ENCODE measurements at places on chromosomes 5 and 9. TPM values are rescaled to one million over a fixed set of nuclear protein-coding genes. Genes with fewer than 3 reads are reported as not detected.

- H3K27ac ChIP-seq: peak overlapping the region; percentile 23
- no peaks in the 10 kb centered on the region for H3K27me3 ChIP-seq
- H3K4me1 ChIP-seq: peaks cover 72% of the 10 kb centered on the region
- no peak overlapping the region for H3K4me3 ChIP-seq
- no peak for DNase-seq
- H3K36me3 ChIP-seq: peaks cover 14% of the 10 kb centered on the region
Observed at GRCh38 chr9:124205686-124206352, 51.9 kb upstream of the NEK6 start.

- H3K36me3 ChIP-seq: no peaks in the 10 kb centered on the region
- H3K27me3 ChIP-seq: no peaks in the 10 kb centered on the region
- H3K27ac ChIP-seq: no peak overlapping the region
- no peak overlapping the region for H3K4me3 ChIP-seq
- no peaks in the 10 kb centered on the region for H3K4me1 ChIP-seq
Observed at GRCh38 chr5:153719324-153719723, 228.9 kb downstream of the GRIA1 start.

GRCh38 chr5:42241636-42242035 lies 181.6 kb upstream of the GHR start:
- no peaks in the 10 kb centered on the region for H3K36me3 ChIP-seq
- no peak overlapping the region for H3K27ac ChIP-seq
- H3K4me3 ChIP-seq: no peak overlapping the region

DNA sequence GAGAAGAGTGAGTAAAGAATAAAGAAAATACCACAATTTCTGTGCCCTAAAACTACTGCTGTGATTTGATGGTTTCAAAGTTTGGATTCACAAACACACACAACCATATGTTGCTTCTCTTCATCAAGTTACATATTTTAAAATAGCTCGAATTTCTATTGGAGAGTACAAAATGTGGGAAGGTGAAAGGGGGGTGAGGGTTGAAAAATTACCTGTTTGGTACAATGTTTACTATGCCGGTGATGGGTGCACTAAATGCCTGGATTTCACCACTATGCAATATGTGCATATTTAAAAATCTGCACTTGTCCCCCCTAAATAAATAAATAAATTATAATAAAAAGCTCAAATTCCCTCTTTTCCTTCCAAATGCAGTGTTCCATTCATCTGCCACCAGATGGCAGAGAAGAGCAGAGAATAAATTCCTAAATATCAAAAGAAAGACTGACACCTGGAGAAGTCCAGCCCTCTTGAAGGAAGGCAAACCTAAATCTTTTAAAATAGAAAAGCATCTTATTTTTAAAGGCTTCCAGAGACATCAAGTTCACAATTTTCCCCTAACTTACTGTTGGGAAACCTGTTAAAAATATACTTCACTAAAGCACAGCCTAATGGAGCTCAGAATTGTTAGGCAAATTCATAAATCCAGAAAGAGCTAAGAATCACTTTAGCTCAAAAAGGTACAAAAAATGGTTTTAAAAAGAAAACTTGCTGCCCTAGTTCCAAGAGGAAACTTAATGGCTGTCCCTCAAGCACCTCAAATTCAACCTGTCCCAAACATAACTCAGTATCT lies 24.8 kb upstream of the HNRNPA0 start:
- H3K4me1 ChIP-seq: no peaks in the 10 kb centered on the region
- no peak for DNase-seq
- H3K4me3 ChIP-seq: no peak overlapping the region
- H3K36me3 ChIP-seq: no peaks in the 10 kb centered on the region

- no peaks in the 10 kb centered on the region for H3K27me3 ChIP-seq
- peaks cover 29% of the 10 kb centered on the region for H3K36me3 ChIP-seq
- no peak overlapping the region for H3K4me3 ChIP-seq
- peaks cover 11% of the 10 kb centered on the region for H3K4me1 ChIP-seq
- no peak for DNase-seq
- no peak overlapping the region for H3K27ac ChIP-seq
Observed at GRCh38 chr5:80809451-80809850, 150.7 kb upstream of the RASGRF2 start.

DNA sequence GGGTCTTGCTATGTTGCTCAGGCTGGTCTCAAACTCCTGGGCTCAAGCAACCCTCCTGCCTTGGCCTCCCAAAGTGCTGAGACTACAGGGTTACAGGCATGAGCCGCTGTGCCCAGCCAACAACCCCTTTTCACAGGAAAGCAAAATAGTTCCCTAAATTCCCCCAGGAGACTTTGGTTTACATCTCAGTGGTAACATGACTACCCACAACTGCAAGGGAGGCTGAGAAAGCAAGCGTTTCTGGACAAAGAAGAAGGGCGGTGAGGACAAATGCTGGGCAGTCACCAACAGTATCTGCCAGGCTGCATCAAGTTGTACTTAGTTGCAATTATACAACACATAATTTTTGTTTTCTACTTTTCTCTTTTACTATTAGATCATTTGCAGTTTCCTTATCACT lies 7.4 kb upstream of the ADGRD2 start:
- H3K4me3 ChIP-seq: no peak overlapping the region
- no peak overlapping the region for H3K27ac ChIP-seq
- peaks cover 11% of the 10 kb centered on the region for H3K27me3 ChIP-seq
- no peak for DNase-seq
- H3K4me1 ChIP-seq: no peaks in the 10 kb centered on the region
- no peaks in the 10 kb centered on the region for H3K36me3 ChIP-seq

DNA sequence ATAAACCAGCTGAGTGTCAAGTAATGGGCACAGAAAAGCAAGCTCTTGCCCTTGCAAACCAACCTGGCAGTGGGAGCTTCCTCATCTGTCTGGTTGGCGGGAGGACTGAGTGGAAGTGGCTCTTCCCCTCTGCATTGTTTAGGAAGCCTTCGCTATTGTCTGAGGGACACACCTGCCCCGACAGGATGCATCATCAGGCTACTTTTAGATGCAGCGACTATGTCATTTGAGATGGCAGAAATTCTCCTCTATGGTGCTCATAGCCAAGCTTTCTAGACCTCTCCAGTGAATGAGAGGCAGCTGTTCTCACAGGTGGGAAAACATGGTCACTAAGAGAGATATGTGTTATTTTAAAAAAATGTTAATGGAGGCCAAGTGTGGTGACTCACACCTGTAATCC lies 104.0 kb downstream of the DOCK8 start:
- H3K27ac ChIP-seq: no peak overlapping the region
- no peak overlapping the region for H3K4me3 ChIP-seq
- no peak for DNase-seq
- H3K4me1 ChIP-seq: no peaks in the 10 kb centered on the region
- H3K36me3 ChIP-seq: peaks cover 46% of the 10 kb centered on the region
- H3K27me3 ChIP-seq: no peaks in the 10 kb centered on the region

DNA sequence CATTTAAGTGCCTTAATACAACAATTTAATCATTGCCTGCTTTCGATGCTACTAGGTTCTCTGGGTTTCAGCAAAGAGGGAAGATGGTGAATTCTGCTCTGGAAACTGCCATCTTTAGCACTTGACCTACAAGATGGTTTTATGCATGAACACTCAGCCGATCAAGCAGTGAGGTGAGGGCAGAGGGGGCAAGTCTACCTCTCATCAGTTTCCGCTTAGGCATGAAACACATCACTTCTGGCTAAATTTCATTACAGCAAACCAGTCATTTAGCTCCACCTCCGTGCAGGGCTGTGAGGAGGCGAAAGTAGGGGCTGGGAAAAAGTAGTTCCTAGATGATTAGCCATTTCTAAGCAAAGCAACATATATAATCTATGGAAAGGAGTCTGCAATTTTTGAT lies 1018.0 kb downstream of the CDH18 start:
- H3K4me3 ChIP-seq: no peak overlapping the region
- DNase-seq: no peak
- no peaks in the 10 kb centered on the region for H3K27me3 ChIP-seq
- H3K4me1 ChIP-seq: no peaks in the 10 kb centered on the region

GRCh38 chr5:146595088-146595487 lies 79.1 kb upstream of the GPR151 start:
- no peaks in the 10 kb centered on the region for H3K36me3 ChIP-seq
- no peaks in the 10 kb centered on the region for H3K4me1 ChIP-seq
- H3K27me3 ChIP-seq: no peaks in the 10 kb centered on the region
- H3K27ac ChIP-seq: no peak overlapping the region
- H3K4me3 ChIP-seq: no peak overlapping the region

DNA sequence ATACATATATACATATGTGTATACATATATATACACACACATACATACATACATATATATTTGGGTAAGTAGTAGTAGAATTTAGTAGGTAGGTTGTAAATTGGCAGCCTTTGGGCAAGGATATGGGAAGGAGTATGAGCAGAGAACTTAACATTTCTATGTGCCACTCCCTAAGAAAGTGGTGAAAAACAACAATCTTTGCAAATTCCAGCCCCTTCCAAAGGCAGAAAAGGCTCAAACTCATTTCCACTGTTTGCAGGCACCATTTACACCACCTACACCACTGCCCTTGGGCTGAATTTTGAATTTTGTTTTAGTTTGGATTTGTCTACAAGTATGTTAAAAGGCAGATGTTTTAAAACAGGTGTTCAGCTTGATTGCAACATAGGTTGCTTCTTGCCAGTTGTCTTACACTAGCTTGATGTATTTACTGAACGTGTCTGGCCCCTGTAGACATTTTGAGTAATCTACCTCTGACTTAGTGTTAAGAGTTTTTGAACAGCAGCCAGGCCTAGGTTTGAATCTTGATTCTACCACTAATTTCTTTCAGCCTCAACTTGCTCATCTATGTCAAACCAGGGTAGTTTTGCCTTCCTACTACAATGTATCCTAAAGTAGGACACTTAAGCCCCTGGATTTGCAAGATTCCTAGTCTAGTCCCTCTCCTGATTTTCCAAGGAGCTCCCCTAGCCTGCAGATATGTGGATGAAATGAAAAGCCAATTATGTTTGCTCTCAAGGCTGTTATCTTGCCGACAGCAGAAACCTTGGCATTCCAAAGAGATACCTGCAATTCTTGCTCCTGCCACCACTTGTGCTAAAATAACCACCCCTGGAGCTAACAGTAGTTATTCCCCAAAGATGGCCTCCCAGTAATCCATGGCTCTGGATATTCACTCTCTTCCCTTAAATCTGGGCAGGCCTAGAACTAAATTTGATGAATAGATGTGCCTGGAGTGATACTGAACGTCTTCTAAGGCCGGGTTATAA lies 156.2 kb upstream of the SLC44A1 start:
- H3K4me1 ChIP-seq: no peaks in the 10 kb centered on the region
- H3K36me3 ChIP-seq: no peaks in the 10 kb centered on the region
- no peak overlapping the region for H3K4me3 ChIP-seq
- H3K27ac ChIP-seq: no peak overlapping the region

- peak overlapping the region; percentile 95 for H3K4me3 ChIP-seq
- peak; percentile 65 for DNase-seq
- H3K36me3 ChIP-seq: peaks cover 37% of the 10 kb centered on the region
- peaks cover 34% of the 10 kb centered on the region for H3K4me1 ChIP-seq
- no peaks in the 10 kb centered on the region for H3K27me3 ChIP-seq
Observed at GRCh38 chr9:136543830-136544547, 1.9 kb downstream of the NOTCH1 start.

GRCh38 chr9:88075966-88076285 lies 62.3 kb downstream of the SPATA31C2 start:
- no peak for DNase-seq
- peak overlapping the region; percentile 81 for H3K4me3 ChIP-seq
- H3K4me1 ChIP-seq: peaks cover 13% of the 10 kb centered on the region

The ZFP2 gene
- 0.33 TPM for total RNA-seq

The NFIB gene
- not detected for total RNA-seq

The LVRN gene
- not detected for total RNA-seq

The ANKRD34B gene
- not detected for total RNA-seq

The SLC6A19 gene
- not detected for total RNA-seq

The CSF1R gene
- total RNA-seq: not detected

The FRRS1L gene
- not detected for total RNA-seq

The PDCD1LG2 gene
- total RNA-seq: 1.5 TPM

The DMRT3 gene
- not detected for total RNA-seq

All from activated CD4-positive, alpha-beta T cell treated with anti-CD3 and anti-CD28 coated beads, Interleukin-2, amount 10 ng/mL, durations not matched to agents 24 days and 14 days (primary cell).